ENCODE measurements at places on chromosomes 16 and 17. TPM values are rescaled to one million over a fixed set of nuclear protein-coding genes. Genes with fewer than 3 reads are reported as not detected.

The TEKT5 gene
- not detected for total RNA-seq

GRCh38 chr16:84840687-84841627, 21.2 kb downstream of the CRISPLD2 start:
- no peak for DNase-seq

DNA sequence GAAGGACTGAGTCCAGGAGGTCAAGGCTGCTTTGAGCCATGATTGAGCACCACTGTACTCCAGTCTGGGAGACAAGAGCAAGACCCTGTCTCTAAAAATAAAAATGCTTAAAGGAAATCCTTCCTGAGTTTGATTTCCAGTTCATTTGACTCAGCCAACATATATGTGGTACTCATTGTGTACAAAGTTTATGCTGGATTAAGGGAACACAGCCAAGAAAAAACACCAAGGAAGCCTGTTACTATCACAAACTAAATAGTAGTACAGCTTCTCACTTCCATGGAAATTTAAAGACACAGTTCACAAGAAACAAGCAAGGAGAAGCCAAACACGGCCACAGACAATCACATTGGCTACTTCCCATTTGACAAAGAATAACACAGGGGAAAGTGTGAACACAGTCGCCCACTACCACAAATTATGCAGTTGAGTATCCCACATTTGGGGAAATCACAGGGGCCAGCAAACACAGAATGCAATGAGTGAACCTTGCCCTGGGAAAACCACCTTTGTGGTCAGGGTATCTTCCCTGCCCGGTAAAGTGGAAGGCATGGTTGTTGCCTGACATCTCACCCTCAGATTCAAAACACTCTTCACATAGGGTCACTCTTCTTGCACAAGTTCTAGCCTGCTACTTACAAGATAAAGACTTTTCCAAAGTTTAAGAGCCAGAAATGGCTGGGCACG, 14.5 kb downstream of the TEX14 start:
- no peak for DNase-seq

- DNase-seq = no peak
Measured at GRCh38 chr17:79871131-79871530, 31.9 kb upstream of the CBX4 start.

GRCh38 chr17:57273490-57273889, 17.2 kb downstream of the MSI2 start:
- no peak for DNase-seq

GRCh38 chr17:79495665-79496064, 115.2 kb downstream of the RBFOX3 start:
- no peak for DNase-seq

GRCh38 chr16:26129997-26130396, 438.2 kb downstream of the HS3ST4 start:
- no peak for DNase-seq

Data from umbilical cord (tissue), 2 donors.